ENCODE measurements at places on chromosomes 6 and 20.

- DNase-seq, result no peak
Measured at GRCh38 chr6:89066940-89067646, 13.5 kb upstream of the PNRC1 start.

- no peak for DNase-seq
Measured at GRCh38 chr6:30657454-30657853, 10.5 kb downstream of the C6orf136 start.

GRCh38 chr20:58868795-58869194 is 16.3 kb downstream of the GNAS start:
- no peak for DNase-seq

DNA sequence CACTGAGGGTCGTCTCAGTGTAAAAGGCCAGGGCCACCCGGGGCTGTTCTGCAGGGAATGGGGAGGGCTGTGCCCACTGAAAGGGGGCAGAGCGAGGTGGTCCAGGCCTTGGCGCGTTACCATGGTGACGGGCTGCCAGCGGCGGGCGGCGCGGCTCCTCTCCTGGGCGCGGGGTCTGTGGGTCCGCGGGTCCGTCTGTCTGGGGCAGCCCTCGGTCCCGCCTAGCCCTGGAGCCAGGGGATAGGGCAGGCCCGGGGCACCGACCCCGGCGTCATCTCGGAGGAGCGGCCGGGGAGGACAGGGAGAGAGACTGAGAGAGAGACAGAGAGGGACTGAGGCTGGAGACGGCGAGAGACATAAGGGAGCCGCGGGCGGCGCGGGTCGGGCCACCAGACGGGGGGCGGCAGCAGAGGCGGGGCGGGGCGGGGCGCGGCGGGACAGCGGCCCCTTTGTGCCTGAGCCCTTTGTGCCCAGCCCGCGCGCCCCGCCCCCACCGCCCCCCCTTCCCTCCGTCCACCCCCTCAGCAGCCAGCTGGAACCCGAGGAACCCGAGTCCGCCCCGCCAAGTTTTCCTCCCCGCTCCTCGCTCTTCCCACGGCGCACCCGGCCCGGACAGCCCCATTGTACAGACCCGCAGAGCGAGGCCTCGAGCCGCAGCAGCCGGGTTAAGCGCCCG is at the start of gene KIAA1755:
TSS of gene KIAA1755 (minus strand) at position 358 of the 676 bp plus-strand sequence. CDS start at position 123, 235 bp downstream.
- DNase-seq, result no peak

DNA sequence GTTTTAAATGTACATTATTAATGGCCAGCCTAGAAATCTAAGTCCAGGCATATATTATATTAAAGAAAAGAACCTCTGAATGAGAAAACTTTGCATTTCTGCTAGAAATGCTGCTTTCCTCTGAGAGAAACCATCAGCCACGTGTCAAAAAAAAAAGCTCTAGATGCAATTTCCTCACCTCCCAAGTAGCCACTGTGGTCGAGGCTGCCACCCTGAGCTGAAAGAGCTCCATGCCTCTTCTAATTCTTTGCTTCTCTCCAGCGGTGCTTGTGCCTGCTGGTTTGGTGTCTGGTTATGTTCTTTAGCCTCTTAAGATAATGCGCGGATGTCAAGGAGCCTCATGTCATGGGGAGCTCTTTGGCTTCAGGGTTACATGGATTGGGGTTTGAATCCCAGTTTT is 316.0 kb downstream of the TFAP2C start:
- DNase-seq, result no peak
